ENCODE measurements at places on chromosomes 3 and 15. TPM values are rescaled to one million over a fixed set of nuclear protein-coding genes. Genes with fewer than 3 reads are reported as not detected.

Gene DAPK2
- 14.4 TPM for total RNA-seq

Gene MEX3B
- total RNA-seq: 8.1 TPM

GRCh38 chr3:32498252-32498651, 4.4 kb downstream of the CMTM6 start:
- no peak for DNase-seq

- DNase-seq: no peak
These were observed 35.5 kb downstream of the DZIP1L start for GRCh38 chr3:138079901-138080300.

- no peak for DNase-seq
These were observed 245.4 kb downstream of the GBE1 start for GRCh38 chr3:81516042-81516441.

Data from fibroblast of lung (primary cell).